OCI-LY7 (cell line): ENCODE measurements at places on chromosomes 6 and 20. TPM values are rescaled to one million over a fixed set of nuclear protein-coding genes. Genes with fewer than 3 reads are reported as not detected.

DNA sequence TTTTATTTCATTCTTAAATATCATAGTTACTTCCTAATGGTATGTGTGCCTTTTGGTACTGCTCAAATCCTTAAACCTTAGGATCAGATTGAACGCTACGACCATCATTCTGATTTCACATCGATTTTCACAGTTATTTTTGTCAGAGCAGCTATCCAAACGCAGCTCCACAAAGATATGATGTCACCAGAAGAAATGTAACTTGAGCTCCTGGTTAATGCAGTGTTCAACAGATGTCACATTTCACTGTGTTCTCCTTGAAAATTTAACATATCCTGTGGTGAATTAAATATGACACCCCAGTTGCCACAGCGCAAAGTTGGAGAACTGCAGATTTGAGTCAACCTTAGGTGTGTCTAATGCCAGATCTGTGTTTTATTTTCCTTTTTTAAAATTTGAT, 81.4 kb downstream of the CTNNBL1 start:
- no peak for DNase-seq

- no peak for DNase-seq
These were observed 908.5 kb upstream of the MANEA start for GRCh38 chr6:94668876-94669275.

DNA sequence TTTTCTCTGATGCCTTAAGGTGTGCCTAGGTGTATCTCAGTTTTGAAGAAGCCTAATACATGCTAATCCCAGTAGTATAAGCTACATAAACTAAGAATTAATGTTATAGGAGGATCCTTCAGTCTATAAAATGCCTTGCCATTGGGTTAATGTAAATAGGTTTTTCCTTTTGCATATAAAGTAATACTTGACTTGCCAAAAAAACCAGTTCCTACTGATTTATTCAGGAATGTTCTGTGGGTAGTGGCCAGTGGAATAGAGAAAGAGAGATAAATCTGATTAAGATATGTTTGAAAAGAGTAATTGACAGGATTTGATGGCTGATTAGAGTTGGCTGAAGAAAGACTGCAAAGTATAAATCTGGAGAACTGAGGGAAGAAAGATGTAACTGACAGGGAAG, 273.4 kb downstream of the ZFAND3 start:
- no peak for DNase-seq

Gene DEFB124
- total RNA-seq = not detected in 2 replicates

DNA sequence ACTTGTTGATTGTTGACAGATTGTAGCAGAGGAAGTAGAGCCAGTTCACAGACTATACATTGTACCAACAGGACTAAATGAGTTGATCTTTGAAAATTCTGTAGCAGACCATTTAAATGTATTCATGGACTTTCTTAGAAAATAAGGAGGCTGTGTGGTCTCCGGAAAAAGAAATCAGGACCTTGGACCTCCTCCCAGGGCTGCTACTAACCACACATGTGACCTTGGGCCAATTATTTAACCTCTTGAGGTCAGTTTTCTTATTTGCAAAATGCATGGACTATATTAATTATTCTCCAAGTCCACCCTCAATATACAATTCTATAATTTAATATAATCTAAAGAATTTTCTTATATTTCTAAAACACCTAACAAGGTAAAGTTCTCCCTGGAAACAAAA, 492.0 kb upstream of the JAG1 start:
- DNase-seq = no peak

GRCh38 chr6:8084586-8084985, 17.8 kb downstream of the EEF1E1 start:
- DNase-seq = no peak

Gene FAXC
- total RNA-seq = not detected in 2 replicates

Gene TSBP1
- total RNA-seq = not detected in 2 replicates

Gene ZSCAN31
- total RNA-seq = not detected in 2 replicates

GRCh38 chr6:110055387-110055735, 77.2 kb downstream of the GPR6 start:
- DNase-seq = no peak
